ENCODE measurements at places on chromosomes 2 and 18. TPM values are rescaled to one million over a fixed set of nuclear protein-coding genes. Genes with fewer than 3 reads are reported as not detected.

GRCh38 chr18:79926306-79926705 is 25.1 kb downstream of the SLC66A2 start:
- no peak overlapping the region for H3K4me3 ChIP-seq
- no peaks in the 10 kb centered on the region for H3K27me3 ChIP-seq
- no peak overlapping the region for H3K27ac ChIP-seq
- DNase-seq = no peak
- H3K36me3 ChIP-seq = peaks cover 4% of the 10 kb centered on the region

DNA sequence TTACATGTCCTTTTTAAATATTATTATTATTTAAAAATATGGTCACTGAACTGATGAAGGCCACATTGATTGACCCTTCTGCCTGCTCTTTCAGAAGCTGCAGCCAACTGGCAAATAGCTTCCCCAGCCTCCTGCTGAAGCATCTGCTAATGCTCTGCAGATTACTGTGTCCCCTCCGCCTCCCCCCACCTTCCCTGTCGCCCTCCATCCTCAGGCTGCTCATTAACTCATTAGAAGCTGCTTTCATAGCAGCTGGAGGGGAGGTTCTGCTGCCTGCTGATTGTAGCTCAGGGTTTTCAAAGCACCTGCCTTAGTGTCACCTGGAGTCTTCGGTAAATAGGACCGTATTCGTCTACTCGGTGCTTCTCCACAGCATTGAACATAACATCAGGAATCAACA is 24.8 kb upstream of the LMAN1 start:
- H3K36me3 ChIP-seq = no peaks in the 10 kb centered on the region
- peaks cover 31% of the 10 kb centered on the region for H3K4me1 ChIP-seq
- no peak overlapping the region for H3K4me3 ChIP-seq
- H3K27ac ChIP-seq = no peak overlapping the region
- DNase-seq = no peak

RESP18 gene
- not detected for total RNA-seq

TNFAIP6 gene
- total RNA-seq = 3.2 TPM

- H3K27me3 ChIP-seq = no peaks in the 10 kb centered on the region
- no peaks in the 10 kb centered on the region for H3K36me3 ChIP-seq
- no peak overlapping the region for H3K4me3 ChIP-seq
- H3K27ac ChIP-seq = no peak overlapping the region
- peak; percentile 72 for DNase-seq
Observed at GRCh38 chr2:228681426-228681825, 499.9 kb upstream of the SPHKAP start.

GRCh38 chr2:178895872-178896271 is 88.6 kb upstream of the TTN start:
- no peaks in the 10 kb centered on the region for H3K4me1 ChIP-seq
- no peak overlapping the region for H3K27ac ChIP-seq

- H3K27me3 ChIP-seq = no peaks in the 10 kb centered on the region
- DNase-seq = peak; percentile 55
- H3K4me1 ChIP-seq = no peaks in the 10 kb centered on the region
- H3K4me3 ChIP-seq = no peak overlapping the region
Observed at GRCh38 chr18:79915161-79916127, 36.0 kb downstream of the SLC66A2 start.

DNA sequence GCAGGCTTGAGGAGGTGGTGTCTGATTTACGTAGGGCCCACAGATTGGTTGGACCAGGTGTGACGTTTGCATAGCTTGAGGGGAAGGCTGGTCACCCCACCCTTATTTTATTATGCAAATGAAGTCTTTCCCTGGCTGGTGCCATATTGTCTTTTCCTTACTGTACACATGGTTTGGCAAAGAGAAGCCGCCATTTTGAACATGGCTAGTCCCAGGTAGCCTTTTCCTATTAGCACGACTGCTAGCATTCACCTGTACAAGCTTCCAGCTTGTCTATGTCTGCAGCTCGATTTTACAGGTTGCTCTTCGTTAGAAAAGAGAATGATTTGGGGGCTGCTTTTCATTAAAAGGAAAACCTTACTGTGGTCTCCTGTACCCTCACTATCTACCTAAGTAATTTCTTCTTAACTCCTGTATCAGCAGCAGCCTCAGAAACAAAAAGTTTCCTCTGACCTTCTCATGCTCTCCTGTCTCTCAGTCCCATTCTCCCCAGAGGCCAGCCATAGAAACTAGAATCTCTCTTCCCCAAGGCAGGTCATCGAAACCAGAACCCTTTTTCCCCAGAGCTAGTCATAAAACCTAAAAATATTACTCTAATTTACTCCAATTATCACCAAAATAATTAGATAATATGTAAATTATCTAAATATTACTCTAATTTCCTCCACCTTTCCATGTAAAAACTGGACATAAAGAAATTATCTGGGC is 151.8 kb downstream of the B3GNT2 start:
- no peaks in the 10 kb centered on the region for H3K36me3 ChIP-seq
- no peak for DNase-seq
- H3K4me1 ChIP-seq = no peaks in the 10 kb centered on the region
- no peaks in the 10 kb centered on the region for H3K27me3 ChIP-seq
- no peak overlapping the region for H3K4me3 ChIP-seq

DNA sequence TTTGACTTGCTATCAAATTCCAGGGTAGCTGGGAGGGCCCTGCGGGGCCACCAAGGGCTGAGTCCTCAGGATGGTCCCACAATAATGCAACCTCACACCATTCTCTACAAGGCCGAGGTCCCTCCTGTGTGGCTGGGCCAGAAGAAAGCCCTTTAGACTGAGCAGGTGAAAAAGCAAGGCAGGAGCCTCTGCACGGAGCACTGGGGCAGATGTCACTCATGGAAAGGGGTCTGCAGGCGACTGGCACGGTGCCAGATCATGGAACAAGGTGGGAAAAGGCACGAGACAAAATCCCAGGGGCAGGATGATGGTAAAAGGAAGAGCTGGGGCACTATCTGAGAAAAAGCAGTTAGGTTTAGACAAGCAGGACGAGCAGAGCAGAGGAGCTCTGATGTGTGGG is 16.1 kb downstream of the HJURP start:
- DNase-seq = no peak
- no peaks in the 10 kb centered on the region for H3K4me1 ChIP-seq
- peaks cover 71% of the 10 kb centered on the region for H3K36me3 ChIP-seq
- H3K27me3 ChIP-seq = no peaks in the 10 kb centered on the region
- no peak overlapping the region for H3K4me3 ChIP-seq

MAP2 gene
- total RNA-seq = 4.4 TPM

DNA sequence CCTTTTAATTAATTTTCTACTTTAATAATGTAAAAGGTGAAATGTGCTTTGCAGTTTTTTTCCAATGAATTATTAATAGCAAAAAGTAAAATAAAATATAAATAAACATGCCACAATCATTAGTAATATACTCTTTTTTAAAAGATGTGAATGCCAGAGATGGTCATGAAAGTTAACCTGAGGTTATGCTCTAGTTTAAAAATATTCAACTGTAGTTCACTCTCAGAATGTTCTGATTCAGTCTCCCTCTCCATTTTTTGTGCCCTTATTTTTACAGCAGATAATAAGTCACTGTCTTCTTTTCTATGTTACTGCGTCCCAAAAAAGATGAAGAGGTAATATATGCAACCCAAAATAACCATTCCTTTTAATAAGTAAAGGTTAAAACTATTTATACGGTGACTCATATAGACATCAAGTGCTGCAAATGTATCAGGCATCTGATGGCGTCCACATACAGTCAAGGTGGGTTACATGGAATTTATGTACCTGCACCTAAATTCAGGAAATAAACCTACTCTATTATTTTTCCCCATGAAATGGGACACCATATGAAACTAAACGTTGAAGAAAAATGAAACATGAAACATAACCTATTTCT is 153.6 kb upstream of the ZNF804A start:
- no peaks in the 10 kb centered on the region for H3K4me1 ChIP-seq
- no peaks in the 10 kb centered on the region for H3K36me3 ChIP-seq
- no peaks in the 10 kb centered on the region for H3K27me3 ChIP-seq

GRCh38 chr18:11051462-11051861 is 97.9 kb downstream of the PIEZO2 start:
- H3K4me3 ChIP-seq = no peak overlapping the region
- no peaks in the 10 kb centered on the region for H3K36me3 ChIP-seq
- no peak overlapping the region for H3K27ac ChIP-seq
- no peak for DNase-seq
- H3K4me1 ChIP-seq = no peaks in the 10 kb centered on the region

DNA sequence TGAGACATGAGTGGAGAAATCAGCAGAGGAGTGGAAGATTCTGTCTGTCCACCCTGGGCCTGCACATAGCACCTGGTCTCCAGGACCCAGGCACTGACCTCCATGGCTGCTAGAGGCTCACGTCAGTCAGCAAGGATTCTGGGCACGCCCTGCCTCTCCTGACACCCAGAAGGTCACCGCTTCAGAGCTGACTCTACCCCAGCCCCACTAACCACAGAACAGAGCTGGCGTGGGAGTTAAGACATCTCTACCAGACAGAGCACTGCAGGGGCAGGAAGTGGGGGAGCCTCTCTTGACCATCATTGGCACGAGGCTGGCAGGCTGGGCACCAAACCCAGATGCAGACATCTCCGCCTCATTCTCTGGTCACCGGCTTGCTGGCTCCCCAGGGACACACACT is 3.0 kb downstream of the ADCY3 start:
- H3K4me3 ChIP-seq = no peak overlapping the region
- H3K27me3 ChIP-seq = no peaks in the 10 kb centered on the region
- no peak overlapping the region for H3K27ac ChIP-seq
- H3K4me1 ChIP-seq = peaks cover 8% of the 10 kb centered on the region
- no peak for DNase-seq

POTEJ gene
- not detected for total RNA-seq

- H3K4me1 ChIP-seq = no peaks in the 10 kb centered on the region
- no peak overlapping the region for H3K27ac ChIP-seq
- H3K27me3 ChIP-seq = no peaks in the 10 kb centered on the region
- H3K36me3 ChIP-seq = no peaks in the 10 kb centered on the region
- H3K4me3 ChIP-seq = no peak overlapping the region
Observed at GRCh38 chr2:80942766-80943165, 638.2 kb upstream of the LRRTM1 start.

UGT1A5 gene
- not detected for total RNA-seq

GRCh38 chr2:54557601-54558187 is 101.6 kb downstream of the SPTBN1 start:
- H3K36me3 ChIP-seq = no peaks in the 10 kb centered on the region
- peak overlapping the region; percentile 70 for H3K4me3 ChIP-seq
- H3K27ac ChIP-seq = peak overlapping the region; percentile 99

DNA sequence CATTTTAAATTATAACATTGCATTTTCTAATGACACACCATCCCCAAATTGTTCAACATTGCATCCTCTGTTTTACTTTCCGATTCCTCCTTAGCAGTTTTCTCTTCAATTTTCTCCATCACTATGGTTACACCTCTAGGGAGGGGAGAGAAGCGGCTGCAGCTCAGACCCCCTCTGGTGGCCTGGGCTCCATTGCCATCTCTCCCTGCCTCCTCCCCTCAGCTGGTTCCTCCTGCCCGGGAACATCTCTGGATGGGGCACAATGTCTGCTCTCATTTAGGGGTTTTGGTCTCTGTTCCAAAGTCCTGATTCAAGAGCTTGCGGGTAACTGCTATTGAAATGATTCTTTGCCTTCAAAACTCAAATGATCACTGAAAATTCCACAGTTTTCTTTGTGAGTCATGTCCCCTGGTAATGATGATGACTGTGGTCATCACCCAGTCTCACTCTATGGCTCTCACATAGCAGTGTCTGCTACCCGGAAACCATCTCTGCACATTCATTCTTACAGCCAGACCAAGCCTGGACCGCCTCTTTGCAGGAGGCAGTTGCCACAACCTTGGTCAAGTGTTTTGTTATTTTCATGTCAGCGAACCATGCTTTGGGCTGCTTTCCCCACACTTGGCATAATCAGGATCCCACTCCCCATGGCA is 263.9 kb downstream of the ALPK2 start:
- H3K27ac ChIP-seq = no peak overlapping the region
- peak; percentile 39 for DNase-seq

GRCh38 chr2:120224735-120225548 is 1.7 kb upstream of the TMEM185B start:
- no peak for DNase-seq
- no peak overlapping the region for H3K27ac ChIP-seq
- H3K27me3 ChIP-seq = peaks cover 29% of the 10 kb centered on the region
- H3K36me3 ChIP-seq = no peaks in the 10 kb centered on the region

DNA sequence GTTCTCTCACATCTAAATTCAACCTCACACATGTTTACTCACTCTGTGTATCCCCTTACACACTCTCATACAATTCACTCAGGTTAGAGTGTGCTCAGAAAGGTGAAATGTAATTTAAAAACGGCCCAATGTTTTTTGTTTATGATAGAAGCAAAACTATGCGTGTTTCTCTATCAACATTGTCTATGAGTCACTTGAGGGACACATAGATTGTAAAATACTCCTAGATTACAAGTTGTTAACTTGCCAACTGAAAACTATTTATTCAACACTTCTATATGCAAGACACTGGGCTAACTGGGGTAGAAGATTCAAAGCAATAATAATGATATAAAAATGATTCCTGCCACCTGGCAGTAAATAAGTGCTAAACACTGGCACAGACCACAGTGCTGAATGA is 24.6 kb downstream of the CCDC195 start:
- no peak overlapping the region for H3K27ac ChIP-seq
- no peaks in the 10 kb centered on the region for H3K27me3 ChIP-seq
- H3K4me1 ChIP-seq = no peaks in the 10 kb centered on the region
- no peaks in the 10 kb centered on the region for H3K36me3 ChIP-seq
- no peak for DNase-seq

LIMS3 gene
- 0.31 TPM for total RNA-seq

DNA sequence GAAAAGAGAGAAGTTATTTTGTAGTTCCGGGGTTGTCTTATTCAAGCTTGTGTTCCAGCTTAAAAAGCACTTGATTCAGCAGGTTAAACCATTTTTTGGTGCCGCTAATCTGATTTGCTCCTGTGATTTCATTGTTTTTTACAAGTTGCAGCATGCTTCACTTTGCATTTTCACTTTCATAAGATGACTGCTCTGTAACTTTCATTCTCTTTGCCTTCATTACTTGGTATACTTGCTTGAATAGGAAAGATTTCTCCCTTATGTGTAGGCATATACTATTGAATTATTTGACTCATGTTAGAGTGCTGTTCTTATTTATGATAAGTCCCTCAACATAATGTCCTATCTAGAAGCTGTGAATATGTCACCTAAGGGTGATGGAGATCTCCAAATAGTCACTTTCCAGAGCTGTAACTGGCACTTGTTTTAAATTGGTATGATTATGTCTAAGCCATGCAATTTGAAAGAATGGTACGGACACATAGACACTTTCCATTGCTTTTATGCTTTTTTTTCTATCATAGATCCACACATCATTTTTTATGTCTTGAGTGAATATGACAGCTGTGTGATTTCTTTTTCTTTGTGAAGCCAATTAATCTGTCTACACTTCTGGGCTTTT is 254.5 kb downstream of the DSEL start:
- no peak overlapping the region for H3K27ac ChIP-seq
- DNase-seq = no peak
- peaks cover 16% of the 10 kb centered on the region for H3K4me1 ChIP-seq
- no peaks in the 10 kb centered on the region for H3K36me3 ChIP-seq
- H3K27me3 ChIP-seq = no peaks in the 10 kb centered on the region

SLC11A1 gene
- not detected for total RNA-seq

TRIM43 gene
- 0.23 TPM for total RNA-seq

- H3K4me3 ChIP-seq = no peak overlapping the region
- no peak overlapping the region for H3K27ac ChIP-seq
- DNase-seq = no peak
- H3K36me3 ChIP-seq = no peaks in the 10 kb centered on the region
- H3K4me1 ChIP-seq = no peaks in the 10 kb centered on the region
- H3K27me3 ChIP-seq = no peaks in the 10 kb centered on the region
Observed at GRCh38 chr2:45141883-45142866, 132.9 kb upstream of the SIX2 start.

- H3K36me3 ChIP-seq = no peaks in the 10 kb centered on the region
- no peaks in the 10 kb centered on the region for H3K27me3 ChIP-seq
- H3K4me3 ChIP-seq = no peak overlapping the region
- no peaks in the 10 kb centered on the region for H3K4me1 ChIP-seq
- H3K27ac ChIP-seq = no peak overlapping the region
Observed at GRCh38 chr2:48954935-48955334, 199.4 kb downstream of the FSHR start.

Data from GM23338 (cell line).